ENCODE measurements at places on chromosomes 13 and 19.

GRCh38 chr13:95151942-95152587, 149.2 kb downstream of the ABCC4 start:
- DNase-seq, result no peak

GRCh38 chr19:49161987-49162386, 4.4 kb downstream of the TRPM4 start:
- no peak for DNase-seq

DNA sequence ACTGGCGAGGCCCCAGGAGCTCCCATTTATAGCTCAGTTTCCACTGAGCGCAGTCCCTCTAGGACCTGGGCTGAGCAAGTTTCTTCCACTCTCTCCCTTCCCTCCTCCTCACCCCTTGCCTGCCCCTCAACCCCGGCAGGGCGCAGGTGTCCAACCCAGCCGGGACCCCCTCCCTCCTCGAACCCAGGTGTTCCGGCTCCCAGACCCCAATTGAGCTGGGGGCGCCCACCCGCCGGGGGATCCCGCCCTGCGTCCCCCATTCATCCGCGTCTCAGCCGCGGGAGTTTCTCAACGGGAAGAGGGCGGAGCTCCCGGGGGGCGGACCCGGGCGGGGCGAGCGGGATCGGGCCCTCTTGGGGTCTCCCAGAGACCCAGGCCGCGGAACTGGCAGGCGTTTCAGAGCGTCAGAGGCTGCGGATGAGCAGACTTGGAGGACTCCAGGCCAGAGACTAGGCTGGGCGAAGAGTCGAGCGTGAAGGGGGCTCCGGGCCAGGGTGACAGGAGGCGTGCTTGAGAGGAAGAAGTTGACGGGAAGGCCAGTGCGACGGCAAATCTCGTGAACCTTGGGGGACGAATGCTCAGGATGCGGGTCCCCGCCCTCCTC, at the start of gene KIRREL2:
Gene KIRREL2, plus strand, starts transcription at position 366 of the 604 bp plus-strand sequence. Its CDS starts 209 bp downstream, at position 575.
- no peak for DNase-seq

GRCh38 chr19:37334179-37335071, 36.5 kb upstream of the ZNF527 start:
- peak; percentile 91 for DNase-seq

- peak; percentile 66 for DNase-seq
Observed at GRCh38 chr19:49391581-49392399, 3.7 kb downstream of the KASH5 start.

DNA sequence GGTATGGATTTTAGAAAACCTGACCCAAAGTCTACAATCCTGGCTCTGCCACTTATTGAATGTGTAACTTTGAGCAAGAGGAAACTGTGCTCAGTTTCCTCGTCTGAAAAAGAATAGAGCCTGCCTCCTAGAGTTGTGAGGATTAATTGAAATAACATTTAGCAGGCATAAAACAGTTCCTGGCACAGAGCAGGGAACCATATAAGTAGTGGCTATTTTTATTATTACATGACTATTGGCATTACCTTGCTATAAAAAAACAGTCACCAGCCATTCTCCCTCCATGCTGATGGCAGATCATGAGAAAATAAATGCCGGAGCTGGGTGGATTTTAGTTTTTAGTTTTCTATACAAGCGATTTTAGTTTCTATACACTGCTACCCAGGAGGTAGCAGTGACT, 5.8 kb downstream of the DOCK9 start:
- no peak for DNase-seq

GRCh38 chr19:45324349-45324907, 1.8 kb upstream of the CKM start:
- no peak for DNase-seq

All from DMS153 (cell line).